ENCODE measurements at places on chromosomes 11 and 22.

DNA sequence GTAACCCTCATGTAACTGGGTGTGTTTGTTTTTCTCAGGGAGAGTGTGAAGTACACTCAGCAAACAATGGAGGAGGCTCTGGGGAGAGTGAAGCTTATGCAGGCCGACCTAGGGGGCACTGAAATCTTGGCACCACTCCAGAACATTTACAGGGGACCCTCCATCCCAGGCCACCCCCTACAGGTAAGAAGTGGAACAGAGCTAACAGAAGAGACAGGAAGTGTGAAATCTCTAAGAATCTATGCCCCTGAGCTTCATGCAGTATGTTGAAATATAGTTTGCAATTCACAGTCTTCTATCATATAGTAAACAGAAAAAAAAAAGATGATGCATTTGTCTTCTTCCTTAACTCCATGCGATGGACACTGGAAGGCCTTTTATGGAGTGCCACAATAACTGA, 8.4 kb downstream of the VWA5A start:
- DNase-seq = no peak

- DNase-seq = no peak
Observed at GRCh38 chr11:16933756-16934603, 80.2 kb downstream of the PLEKHA7 start.

GRCh38 chr11:118892514-118892913, 8.8 kb downstream of the CXCR5 start:
- peak; percentile 58 for DNase-seq

- DNase-seq = no peak
Observed at GRCh38 chr22:46929710-46930204, 167.3 kb downstream of the TBC1D22A start.
